Ovary (tissue), 10 donors: ENCODE measurements at places on chromosomes 2 and 18. TPM values are rescaled to one million over a fixed set of nuclear protein-coding genes. Genes with fewer than 3 reads are reported as not detected.

HTR2B gene
- total RNA-seq, result 1.2 TPM

CYTIP gene
- total RNA-seq, result 0.66 TPM

KLHL14 gene
- 0.35 TPM for total RNA-seq

SLC20A1 gene
- 36.5 TPM for total RNA-seq

- H3K27me3 ChIP-seq, result no peaks in the 10 kb centered on the region
- H3K4me3 ChIP-seq, result no peak overlapping the region
- DNase-seq, result no peak
- H3K36me3 ChIP-seq, result no peaks in the 10 kb centered on the region
These were observed 132.6 kb downstream of the C1D start for GRCh38 chr2:67930156-67930555.

GRCh38 chr2:232260075-232260474 lies 118.5 kb upstream of the ALPP start:
- no peaks in the 10 kb centered on the region for H3K4me1 ChIP-seq
- H3K27ac ChIP-seq, result no peak overlapping the region
- no peak for DNase-seq
- no peak overlapping the region for H3K4me3 ChIP-seq

- no peak overlapping the region for H3K27ac ChIP-seq
- H3K4me3 ChIP-seq, result no peak overlapping the region
- H3K4me1 ChIP-seq, result peaks cover 16% of the 10 kb centered on the region
- H3K27me3 ChIP-seq, result no peaks in the 10 kb centered on the region
These were observed 5.4 kb downstream of the RAB11FIP5 start for GRCh38 chr2:73107211-73107926.

GRCh38 chr2:4354678-4355077 lies 651.3 kb downstream of the DCDC2C start:
- no peak overlapping the region for H3K4me3 ChIP-seq
- H3K27ac ChIP-seq, result no peak overlapping the region
- no peaks in the 10 kb centered on the region for H3K4me1 ChIP-seq

DNA sequence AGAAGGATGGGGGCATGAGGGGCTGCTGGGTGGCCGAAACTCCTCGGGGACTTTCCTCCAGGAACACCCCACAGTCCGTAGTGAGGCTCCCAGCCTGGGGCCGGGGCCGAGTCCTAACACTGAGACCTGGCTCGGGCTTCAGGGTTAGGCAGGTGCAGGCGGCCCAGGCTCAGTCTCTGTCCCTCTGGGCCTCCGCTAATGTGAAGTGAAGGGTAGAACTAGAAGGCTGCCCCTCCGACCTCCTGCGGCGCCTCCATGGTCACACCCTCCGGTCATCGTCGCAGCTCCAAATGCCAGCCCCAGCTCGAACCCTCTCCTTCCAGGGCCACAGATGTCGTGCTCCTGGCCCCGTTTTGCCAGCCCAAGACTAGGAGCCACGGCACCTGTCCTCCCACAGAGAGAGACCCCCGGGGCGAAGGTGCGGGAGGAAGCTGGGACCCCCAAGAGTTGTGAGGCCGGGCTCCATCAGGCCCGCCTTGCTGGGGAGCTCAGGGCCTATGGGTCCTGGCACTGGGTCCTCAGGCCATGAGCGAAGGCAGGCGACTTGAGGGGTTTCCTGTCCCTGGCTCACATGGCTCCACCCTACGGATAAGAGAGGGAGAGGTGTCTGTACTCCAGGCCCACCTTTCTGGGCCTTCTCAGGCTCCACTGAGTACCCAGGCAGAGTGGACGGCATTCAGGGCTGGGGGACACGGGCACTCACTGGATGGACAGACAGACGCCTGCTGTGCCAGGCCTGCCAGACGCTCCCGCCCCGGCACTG lies 797 bp downstream of the ANO7 start:
- H3K4me3 ChIP-seq, result no peak overlapping the region
- H3K36me3 ChIP-seq, result no peaks in the 10 kb centered on the region
- H3K27ac ChIP-seq, result no peak overlapping the region
- H3K4me1 ChIP-seq, result no peaks in the 10 kb centered on the region
- DNase-seq, result no peak

GRCh38 chr2:221399183-221399582 lies 172.9 kb downstream of the EPHA4 start:
- no peaks in the 10 kb centered on the region for H3K27me3 ChIP-seq
- H3K4me3 ChIP-seq, result no peak overlapping the region
- H3K27ac ChIP-seq, result no peak overlapping the region
- H3K4me1 ChIP-seq, result no peaks in the 10 kb centered on the region
- no peak for DNase-seq
- no peaks in the 10 kb centered on the region for H3K36me3 ChIP-seq

- no peak for DNase-seq
- no peak overlapping the region for H3K27ac ChIP-seq
- H3K4me3 ChIP-seq, result no peak overlapping the region
- H3K4me1 ChIP-seq, result peaks cover 3% of the 10 kb centered on the region
- no peaks in the 10 kb centered on the region for H3K36me3 ChIP-seq
These were observed 30.8 kb downstream of the GRHL1 start for GRCh38 chr2:9982248-9982647.

GRCh38 chr2:8752385-8752784 lies 70.5 kb downstream of the ID2 start:
- no peaks in the 10 kb centered on the region for H3K36me3 ChIP-seq
- no peak overlapping the region for H3K27ac ChIP-seq
- DNase-seq, result no peak
- no peaks in the 10 kb centered on the region for H3K27me3 ChIP-seq
- H3K4me3 ChIP-seq, result no peak overlapping the region
- peaks cover 2% of the 10 kb centered on the region for H3K4me1 ChIP-seq

- H3K27ac ChIP-seq, result no peak overlapping the region
- no peak overlapping the region for H3K4me3 ChIP-seq
- no peaks in the 10 kb centered on the region for H3K27me3 ChIP-seq
These were observed 149.3 kb downstream of the GPD2 start for GRCh38 chr2:156585457-156585856.

- H3K27ac ChIP-seq, result no peak overlapping the region
- H3K4me3 ChIP-seq, result no peak overlapping the region
- H3K27me3 ChIP-seq, result no peaks in the 10 kb centered on the region
- no peak for DNase-seq
- H3K36me3 ChIP-seq, result no peaks in the 10 kb centered on the region
These were observed 422.5 kb upstream of the PIK3C3 start for GRCh38 chr18:41532344-41533086.

DNA sequence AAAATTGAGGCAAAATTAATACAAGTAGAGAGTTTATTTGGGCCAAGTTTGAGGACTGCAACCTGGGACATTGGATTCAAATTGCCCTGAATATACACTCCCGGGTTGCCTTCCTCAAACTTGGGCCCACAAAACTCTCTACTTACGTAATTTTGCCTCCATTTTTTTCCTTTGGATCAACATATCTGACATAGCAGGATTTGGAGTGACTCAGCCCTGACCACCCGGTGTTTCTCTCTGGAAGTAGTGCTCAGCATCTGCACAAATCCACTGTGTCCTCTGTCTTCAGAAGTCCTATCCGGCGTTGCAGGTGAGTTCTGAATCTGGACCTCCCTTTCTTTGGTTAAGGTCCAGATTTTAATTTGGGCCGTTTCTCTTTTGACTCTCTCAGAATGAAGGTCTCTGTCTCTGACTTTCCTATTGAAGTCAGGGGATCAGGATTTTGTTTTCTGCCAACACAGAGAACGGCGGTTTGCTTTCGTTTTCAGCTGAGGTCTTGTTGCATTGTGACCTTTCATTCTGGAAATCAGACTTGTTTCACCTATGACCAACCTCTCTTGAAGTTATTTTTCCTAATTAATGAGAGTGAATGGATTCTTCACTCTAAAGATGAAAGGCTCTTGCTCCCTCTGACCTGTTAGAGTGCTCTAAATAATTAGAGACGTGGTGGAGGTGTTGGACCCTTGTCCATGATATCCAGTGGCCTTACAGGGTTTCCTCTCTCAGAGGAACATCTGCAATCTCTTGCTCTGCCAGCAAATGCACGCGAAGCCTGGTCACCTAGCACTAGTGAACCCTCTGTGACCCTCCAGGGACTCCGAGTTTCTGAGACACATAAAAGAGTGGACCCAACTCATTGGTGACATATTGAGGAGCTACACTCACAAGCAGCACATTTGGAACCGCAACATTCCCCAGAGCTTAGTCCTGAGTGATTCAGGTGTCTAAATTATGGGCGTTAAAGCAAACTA lies 13.6 kb downstream of the TCF23 start:
- no peak for DNase-seq
- no peaks in the 10 kb centered on the region for H3K27me3 ChIP-seq
- no peaks in the 10 kb centered on the region for H3K36me3 ChIP-seq
- no peak overlapping the region for H3K27ac ChIP-seq
- peaks cover 6% of the 10 kb centered on the region for H3K4me1 ChIP-seq

DNA sequence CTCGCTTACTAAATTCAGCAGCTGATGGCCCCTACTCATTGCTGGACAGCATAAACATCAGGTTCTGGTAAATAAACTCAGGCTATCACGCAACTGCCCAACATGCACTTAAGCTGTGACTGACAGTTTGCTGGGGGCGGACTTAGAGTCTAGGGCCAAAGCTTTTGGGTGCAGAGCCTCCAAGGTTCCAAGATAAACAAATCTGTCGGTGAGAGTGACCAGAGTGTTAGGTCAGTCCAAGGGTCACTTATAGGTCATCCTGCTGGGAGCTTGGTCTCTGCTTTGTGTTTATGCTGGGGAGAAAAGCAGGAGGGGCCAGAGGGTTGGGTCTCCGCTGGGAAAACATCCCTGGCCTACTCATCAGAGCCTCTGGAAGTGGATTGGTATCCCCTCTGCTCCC lies 188.6 kb upstream of the GATA6 start:
- no peaks in the 10 kb centered on the region for H3K36me3 ChIP-seq
- H3K4me1 ChIP-seq, result peaks cover 3% of the 10 kb centered on the region
- DNase-seq, result no peak

GRCh38 chr18:74390900-74391299 lies 66.2 kb downstream of the DIPK1C start:
- DNase-seq, result no peak
- H3K27me3 ChIP-seq, result no peaks in the 10 kb centered on the region
- H3K27ac ChIP-seq, result no peak overlapping the region
- no peaks in the 10 kb centered on the region for H3K36me3 ChIP-seq
- H3K4me3 ChIP-seq, result no peak overlapping the region

- H3K4me3 ChIP-seq, result no peak overlapping the region
- H3K27me3 ChIP-seq, result no peaks in the 10 kb centered on the region
- peaks cover 10% of the 10 kb centered on the region for H3K4me1 ChIP-seq
- no peak overlapping the region for H3K27ac ChIP-seq
These were observed 21.7 kb downstream of the ACSL3 start for GRCh38 chr2:222882484-222882928.
